Left lung (tissue), 14 donors: ENCODE measurements at places on chromosomes 12 and 14.

- DNase-seq = no peak
- H3K4me1 ChIP-seq = peaks cover 4% of the 10 kb centered on the region
- no peaks in the 10 kb centered on the region for H3K27me3 ChIP-seq
- no peaks in the 10 kb centered on the region for H3K36me3 ChIP-seq
- H3K4me3 ChIP-seq = no peak overlapping the region
Observed at GRCh38 chr12:93164103-93164880, 213.4 kb upstream of the NUDT4 start.

DNA sequence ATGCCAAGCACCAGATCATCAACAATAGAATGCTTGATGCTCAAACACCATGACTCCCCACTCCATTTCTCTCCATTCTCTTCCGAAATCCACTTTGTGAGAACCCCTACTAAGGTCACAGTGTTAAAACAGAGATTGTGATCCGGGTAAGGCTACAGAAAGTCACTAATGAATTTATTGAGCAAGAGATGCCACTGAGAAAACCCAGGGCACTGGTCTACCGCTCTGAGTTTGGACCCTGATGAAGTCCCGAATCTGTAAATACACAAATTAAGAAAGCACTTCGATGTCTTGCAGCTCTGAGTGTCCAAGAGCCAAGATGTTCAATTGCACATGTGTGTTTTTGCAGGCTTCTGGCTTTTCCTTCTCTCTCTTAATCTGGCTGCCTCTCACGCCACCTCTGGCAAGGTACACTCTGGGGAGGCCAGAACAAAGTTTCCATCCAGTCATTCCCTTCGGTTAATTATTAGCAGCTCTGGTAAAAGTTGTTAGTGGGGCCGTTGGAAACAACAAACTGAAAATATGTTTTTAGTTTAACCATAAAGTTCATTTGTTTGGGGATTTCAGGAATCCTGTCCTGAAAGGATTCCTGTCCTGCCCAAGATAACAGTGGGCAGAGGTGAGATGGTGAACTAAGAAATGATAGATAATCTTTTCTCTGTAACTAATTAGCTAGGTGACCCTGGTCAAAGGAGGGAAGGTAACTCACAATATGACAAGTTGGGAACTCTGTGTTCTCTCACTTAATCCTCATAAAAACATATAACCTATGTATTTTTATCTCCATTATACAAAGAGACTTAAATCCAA lies 75.4 kb downstream of the BTG1 start:
- H3K27ac ChIP-seq = no peak overlapping the region
- H3K36me3 ChIP-seq = no peaks in the 10 kb centered on the region
- H3K4me3 ChIP-seq = no peak overlapping the region
- DNase-seq = no peak

- H3K4me1 ChIP-seq = no peaks in the 10 kb centered on the region
- no peak overlapping the region for H3K27ac ChIP-seq
- H3K27me3 ChIP-seq = no peaks in the 10 kb centered on the region
Observed at GRCh38 chr12:73731658-73732057, 806.0 kb upstream of the ATXN7L3B start.

DNA sequence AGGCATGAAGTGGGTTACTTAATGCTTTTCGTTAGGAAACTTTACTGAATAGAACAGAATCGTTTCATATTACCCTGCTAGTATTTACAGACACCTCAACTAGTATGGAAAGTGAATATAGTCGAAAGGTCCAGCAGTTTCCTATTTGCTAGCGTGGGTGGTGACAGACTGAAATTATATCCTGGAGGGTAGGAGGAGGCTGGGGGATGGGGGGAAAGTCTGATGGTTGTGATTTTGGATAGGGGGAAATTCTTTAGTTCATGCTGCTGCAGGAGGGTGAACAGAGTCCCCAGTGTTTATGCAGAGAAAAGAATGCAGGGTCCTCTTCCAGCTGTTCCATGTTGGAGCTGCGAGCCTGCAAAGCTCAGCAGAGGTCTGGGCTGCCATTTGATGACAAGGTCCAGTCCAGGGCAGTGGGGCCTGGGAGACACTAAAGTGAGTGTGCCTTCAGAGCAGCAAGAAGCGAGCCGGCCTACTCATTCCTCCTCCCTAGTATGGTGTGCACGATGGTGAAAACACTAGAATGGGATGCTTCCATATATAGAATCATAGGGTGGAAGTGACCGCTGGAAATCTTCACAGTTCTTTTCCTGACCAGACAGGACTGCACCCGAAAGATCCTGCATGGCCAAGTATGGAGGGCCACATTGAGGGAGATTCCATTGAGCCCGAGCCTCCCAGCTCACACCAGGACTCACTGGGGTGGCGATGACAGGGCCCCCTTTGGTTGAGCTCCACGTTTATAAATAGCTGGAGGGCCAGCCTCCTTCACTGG lies 2.1 kb downstream of the SAMD4A start:
- H3K27ac ChIP-seq = no peak overlapping the region
- H3K4me1 ChIP-seq = peaks cover 57% of the 10 kb centered on the region
- H3K4me3 ChIP-seq = no peak overlapping the region

GRCh38 chr14:23556700-23557440 lies 799 bp downstream of the THTPA start:
- H3K27me3 ChIP-seq = no peaks in the 10 kb centered on the region
- no peak for DNase-seq
- peak overlapping the region; percentile 90 for H3K27ac ChIP-seq

DNA sequence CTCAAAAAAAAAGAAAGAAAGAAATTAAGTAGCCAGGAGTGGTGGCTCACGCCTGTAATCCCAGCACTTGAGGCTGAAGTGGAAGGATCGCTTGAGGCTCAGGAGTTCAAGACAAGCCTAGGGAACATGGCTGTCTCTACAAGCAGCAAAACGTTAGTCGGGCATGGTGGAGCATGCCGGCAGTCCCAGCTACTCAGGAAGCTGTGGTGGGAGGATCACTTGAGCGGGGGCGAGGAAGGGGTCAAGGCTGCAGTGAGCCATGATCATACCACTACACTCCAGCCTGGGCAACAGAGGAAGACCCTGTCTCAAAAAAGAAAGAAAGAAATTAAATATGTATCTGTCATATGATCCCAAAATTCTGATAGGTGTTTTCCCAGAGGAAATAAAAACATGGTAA lies 5.3 kb downstream of the RAD52 start:
- no peak overlapping the region for H3K27ac ChIP-seq
- H3K27me3 ChIP-seq = no peaks in the 10 kb centered on the region
- no peaks in the 10 kb centered on the region for H3K36me3 ChIP-seq
- no peaks in the 10 kb centered on the region for H3K4me1 ChIP-seq
- no peak overlapping the region for H3K4me3 ChIP-seq
- DNase-seq = no peak

DNA sequence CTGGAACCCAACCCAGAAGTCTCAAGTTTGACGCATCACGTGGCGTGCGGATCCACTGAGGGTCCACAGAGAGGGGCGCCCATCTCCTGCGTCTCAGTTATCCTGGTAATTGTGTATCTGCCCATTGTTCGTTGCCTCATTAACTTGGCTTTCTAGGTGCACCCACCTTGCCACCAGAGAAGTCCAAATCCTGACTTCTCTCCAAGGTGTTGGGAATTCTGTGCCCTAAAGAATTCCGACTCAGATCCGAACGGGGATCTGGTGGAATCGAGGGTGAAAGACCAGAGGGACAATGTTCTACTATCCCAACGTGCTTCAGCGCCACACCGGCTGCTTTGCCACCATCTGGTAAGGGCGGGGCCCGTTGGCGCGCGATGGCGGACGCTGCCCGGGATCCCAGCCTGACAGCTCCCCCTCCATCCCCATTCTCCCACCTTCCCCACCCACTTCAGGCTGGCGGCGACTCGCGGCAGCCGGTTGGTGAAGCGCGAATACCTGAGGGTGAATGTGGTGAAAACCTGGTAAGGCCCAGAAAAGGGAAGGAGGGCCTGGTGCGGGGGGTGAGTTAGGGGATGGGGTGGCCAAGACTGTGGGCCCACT lies 481 bp downstream of the REC8 start:
- no peak for DNase-seq
- H3K4me3 ChIP-seq = peak overlapping the region; percentile 34
- H3K27ac ChIP-seq = no peak overlapping the region
- no peaks in the 10 kb centered on the region for H3K36me3 ChIP-seq

- no peak overlapping the region for H3K4me3 ChIP-seq
- no peak for DNase-seq
- no peaks in the 10 kb centered on the region for H3K4me1 ChIP-seq
- no peaks in the 10 kb centered on the region for H3K27me3 ChIP-seq
Observed at GRCh38 chr12:57497223-57498131, 9.6 kb downstream of the MARS1 start.

GRCh38 chr12:2482938-2483660 lies 311.7 kb upstream of the FKBP4 start:
- H3K4me3 ChIP-seq = no peak overlapping the region
- H3K27me3 ChIP-seq = no peaks in the 10 kb centered on the region
- no peak overlapping the region for H3K27ac ChIP-seq
- no peaks in the 10 kb centered on the region for H3K36me3 ChIP-seq
- DNase-seq = no peak
- H3K4me1 ChIP-seq = no peaks in the 10 kb centered on the region

- DNase-seq = no peak
- no peaks in the 10 kb centered on the region for H3K4me1 ChIP-seq
- H3K27ac ChIP-seq = no peak overlapping the region
- no peak overlapping the region for H3K4me3 ChIP-seq
- H3K27me3 ChIP-seq = no peaks in the 10 kb centered on the region
- H3K36me3 ChIP-seq = peaks cover 17% of the 10 kb centered on the region
Observed at GRCh38 chr12:88132392-88132791, 9.5 kb downstream of the CEP290 start.

GRCh38 chr14:72961579-72962335 lies 35.5 kb downstream of the DCAF4 start:
- H3K27ac ChIP-seq = no peak overlapping the region
- H3K36me3 ChIP-seq = peaks cover 35% of the 10 kb centered on the region
- no peaks in the 10 kb centered on the region for H3K27me3 ChIP-seq
- DNase-seq = no peak
- H3K4me1 ChIP-seq = no peaks in the 10 kb centered on the region

DNA sequence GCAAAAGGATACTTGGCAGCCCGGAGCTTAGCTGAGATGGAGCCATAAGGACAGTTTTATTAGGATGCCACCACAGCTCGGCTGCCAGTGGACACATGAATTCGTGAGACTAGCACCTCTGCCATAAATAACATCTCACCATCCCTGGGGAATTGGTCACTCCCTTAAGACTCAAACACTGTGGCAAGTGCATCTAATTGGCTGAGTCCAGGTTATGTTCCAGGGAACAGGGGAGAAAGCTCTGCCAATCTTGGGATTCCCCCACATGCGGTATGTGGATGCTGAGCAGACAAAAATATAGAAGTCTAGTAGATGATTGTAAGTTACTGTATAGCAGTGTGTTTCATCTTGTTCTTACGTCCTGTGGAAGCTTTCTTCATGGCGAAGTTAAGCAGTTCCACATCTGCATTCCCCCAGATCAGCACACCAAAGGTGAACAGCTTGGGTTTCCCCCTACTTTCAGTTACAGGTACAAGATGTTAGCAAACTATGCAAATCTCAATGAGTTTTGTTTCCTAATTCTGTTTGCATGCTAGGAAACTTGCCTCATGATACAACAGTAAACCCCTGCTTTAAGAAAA lies 131.1 kb downstream of the ETV6 start:
- no peaks in the 10 kb centered on the region for H3K27me3 ChIP-seq
- no peak overlapping the region for H3K4me3 ChIP-seq
- H3K27ac ChIP-seq = no peak overlapping the region
- no peaks in the 10 kb centered on the region for H3K4me1 ChIP-seq
- no peaks in the 10 kb centered on the region for H3K36me3 ChIP-seq
- no peak for DNase-seq

GRCh38 chr14:103348154-103348553 lies 14.1 kb downstream of the EIF5 start:
- H3K27me3 ChIP-seq = no peaks in the 10 kb centered on the region
- no peaks in the 10 kb centered on the region for H3K4me1 ChIP-seq

DNA sequence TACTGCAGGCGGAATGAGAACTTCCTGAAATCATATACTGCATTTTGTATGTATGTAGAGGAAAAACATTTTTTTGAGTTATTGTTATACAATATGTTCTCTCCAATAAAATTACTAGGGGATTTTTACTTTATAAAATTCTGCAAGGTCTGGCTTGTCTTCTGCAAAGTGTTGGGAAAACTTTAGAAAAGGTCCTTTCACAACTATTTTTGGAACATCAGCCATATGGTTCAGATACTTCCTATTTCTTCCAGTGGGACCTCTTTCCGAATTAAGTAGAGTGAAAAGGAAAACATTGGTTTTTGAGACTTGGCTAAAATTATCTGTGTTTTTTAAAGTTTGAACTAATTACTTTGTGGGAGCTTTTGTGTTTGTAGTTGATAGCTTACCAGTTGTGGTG lies 52.7 kb downstream of the DAAM1 start:
- peaks cover 12% of the 10 kb centered on the region for H3K4me1 ChIP-seq
- no peaks in the 10 kb centered on the region for H3K27me3 ChIP-seq
- no peaks in the 10 kb centered on the region for H3K36me3 ChIP-seq
- DNase-seq = no peak

DNA sequence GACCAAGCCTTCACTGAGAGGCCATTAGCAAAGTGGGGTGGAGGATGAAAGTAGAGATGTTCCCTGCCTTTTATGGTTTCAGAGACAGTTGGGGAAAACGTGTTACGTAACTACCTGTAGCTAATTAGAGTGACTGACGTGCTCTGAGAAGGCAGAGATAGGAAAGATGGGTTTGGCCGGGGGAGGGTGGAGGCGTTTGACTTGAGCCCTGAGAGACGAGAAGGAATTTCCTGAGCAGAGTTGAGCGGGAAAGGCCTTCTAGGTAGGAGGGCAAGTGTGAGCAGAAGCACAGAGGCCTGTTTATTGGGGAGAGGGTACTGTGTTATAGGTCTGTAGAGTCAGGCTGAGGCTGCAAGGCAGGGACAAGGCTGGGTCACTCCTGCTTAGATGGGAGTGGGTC lies 8.6 kb downstream of the TUNAR start:
- H3K27me3 ChIP-seq = no peaks in the 10 kb centered on the region
- H3K27ac ChIP-seq = no peak overlapping the region
- no peak for DNase-seq
- H3K4me1 ChIP-seq = no peaks in the 10 kb centered on the region
- H3K36me3 ChIP-seq = no peaks in the 10 kb centered on the region

DNA sequence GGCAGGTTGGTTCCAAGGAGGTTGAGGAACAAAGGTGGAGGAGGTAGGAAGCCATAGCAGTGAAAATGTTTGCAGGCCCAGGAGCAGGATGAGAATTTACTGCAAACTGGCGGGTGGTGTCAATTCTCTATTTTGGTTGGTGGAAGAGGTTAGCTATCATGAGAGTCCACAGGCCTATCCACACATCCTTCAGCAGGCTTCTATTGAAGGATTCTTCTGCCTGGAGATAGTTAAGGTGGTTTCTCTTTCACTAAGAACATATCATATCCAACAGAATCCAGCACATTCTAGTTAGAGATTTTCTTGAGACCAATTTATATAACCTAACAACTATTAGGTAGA lies 68.9 kb upstream of the DYRK2 start:
- H3K27me3 ChIP-seq = no peaks in the 10 kb centered on the region
- H3K27ac ChIP-seq = no peak overlapping the region
- H3K4me1 ChIP-seq = no peaks in the 10 kb centered on the region
- no peak for DNase-seq
- H3K4me3 ChIP-seq = no peak overlapping the region

GRCh38 chr12:5059358-5059757 lies 15.7 kb downstream of the KCNA5 start:
- no peaks in the 10 kb centered on the region for H3K36me3 ChIP-seq
- no peak overlapping the region for H3K27ac ChIP-seq
- H3K4me3 ChIP-seq = no peak overlapping the region
- no peaks in the 10 kb centered on the region for H3K4me1 ChIP-seq
- DNase-seq = no peak
